ENCODE measurements at places on chromosomes 3 and 15.
A peak's percentile ranks its signal among the peaks of the same experiment; 100 is the strongest.

- peak; percentile 81 for DNase-seq
Measured at GRCh38 chr3:9897408-9898372, 5.0 kb upstream of the IL17RE start.

DNA sequence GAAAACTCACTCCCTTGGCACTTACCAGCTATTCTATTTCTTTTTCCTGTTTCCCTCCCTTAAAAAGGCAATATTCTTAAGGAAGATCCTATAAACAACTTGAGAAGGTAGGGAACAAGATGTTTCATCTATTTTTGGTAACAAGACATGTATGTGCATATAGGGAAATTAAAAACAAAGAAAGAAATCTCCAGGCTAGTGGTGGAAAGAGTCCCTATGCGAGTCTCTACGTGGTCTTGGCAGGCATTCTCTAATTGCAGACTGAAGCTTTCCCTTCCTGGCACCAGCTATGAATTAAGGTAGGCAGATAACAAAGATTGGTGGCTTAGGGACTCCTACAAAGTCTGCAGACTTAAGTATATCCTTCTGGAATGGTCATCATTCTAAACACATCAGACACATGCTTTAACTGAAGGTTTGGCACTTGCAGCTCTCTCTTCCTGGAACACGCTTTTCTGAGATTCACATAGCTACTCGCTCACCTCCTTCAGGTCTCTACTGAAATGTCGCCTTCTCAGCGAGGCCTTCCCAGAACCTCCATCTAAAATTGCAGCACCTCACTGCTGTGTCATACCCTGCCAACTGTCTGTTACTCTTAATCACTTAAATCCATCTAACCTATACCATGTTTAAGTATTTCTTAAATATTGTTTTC lies 336.0 kb downstream of the VGLL3 start:
- DNase-seq: no peak

DNA sequence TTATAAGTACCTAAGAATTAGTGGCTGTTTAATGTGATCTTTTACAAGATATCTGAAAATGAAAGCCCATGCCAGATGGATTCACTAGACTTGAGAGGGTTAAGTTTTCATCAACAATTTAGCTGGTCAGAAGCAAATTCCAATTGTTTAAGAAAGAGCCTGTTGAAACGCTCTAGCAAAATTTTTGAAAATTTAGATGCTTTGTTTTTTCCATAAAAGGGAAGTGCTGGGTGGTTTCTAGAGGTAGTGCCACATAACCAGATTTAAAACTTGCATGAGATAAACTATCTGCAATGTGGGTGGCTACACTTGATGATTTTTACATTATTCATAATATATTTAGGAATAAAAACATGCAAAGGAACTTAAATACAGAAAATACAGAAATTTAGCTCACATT lies 48.5 kb upstream of the SKIL start:
- DNase-seq: no peak

- no peak for DNase-seq
Measured at GRCh38 chr3:54034971-54035370, 87.4 kb upstream of the CACNA2D3 start.

GRCh38 chr3:102060814-102061213 lies 211.5 kb downstream of the NFKBIZ start:
- peak; percentile 64 for DNase-seq

DNA sequence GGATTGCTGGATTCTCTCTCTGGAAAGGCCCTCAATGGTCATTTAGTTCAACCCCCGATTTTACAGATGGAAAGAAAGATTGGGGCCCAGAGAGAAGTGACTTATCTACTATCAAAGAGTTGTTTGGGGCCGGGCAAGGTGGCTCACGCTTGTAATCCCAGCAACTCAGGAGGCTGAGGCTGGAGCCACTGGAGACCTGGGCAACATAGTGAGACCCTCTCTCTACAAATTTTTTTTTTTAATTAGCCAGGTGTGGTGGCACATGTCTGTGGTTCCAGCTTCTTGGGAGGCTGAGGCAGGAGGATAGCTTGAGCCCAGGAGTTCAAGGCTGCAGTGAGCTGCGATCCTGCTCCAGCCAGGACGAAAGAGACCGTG lies 5.2 kb upstream of the USP3 start:
- DNase-seq: no peak

GRCh38 chr3:111917300-111917699 lies 58.2 kb downstream of the PHLDB2 start:
- no peak for DNase-seq

- no peak for DNase-seq
Measured at GRCh38 chr3:105829229-105829628, 39.6 kb downstream of the CBLB start.

- DNase-seq: no peak
Measured at GRCh38 chr3:40930131-40930538, 269.2 kb upstream of the CTNNB1 start.

- no peak for DNase-seq
Measured at GRCh38 chr3:150449169-150449721, 41.1 kb downstream of the TSC22D2 start.

- DNase-seq: no peak
Measured at GRCh38 chr15:59301527-59301926, 71.1 kb downstream of the MYO1E start.

DNA sequence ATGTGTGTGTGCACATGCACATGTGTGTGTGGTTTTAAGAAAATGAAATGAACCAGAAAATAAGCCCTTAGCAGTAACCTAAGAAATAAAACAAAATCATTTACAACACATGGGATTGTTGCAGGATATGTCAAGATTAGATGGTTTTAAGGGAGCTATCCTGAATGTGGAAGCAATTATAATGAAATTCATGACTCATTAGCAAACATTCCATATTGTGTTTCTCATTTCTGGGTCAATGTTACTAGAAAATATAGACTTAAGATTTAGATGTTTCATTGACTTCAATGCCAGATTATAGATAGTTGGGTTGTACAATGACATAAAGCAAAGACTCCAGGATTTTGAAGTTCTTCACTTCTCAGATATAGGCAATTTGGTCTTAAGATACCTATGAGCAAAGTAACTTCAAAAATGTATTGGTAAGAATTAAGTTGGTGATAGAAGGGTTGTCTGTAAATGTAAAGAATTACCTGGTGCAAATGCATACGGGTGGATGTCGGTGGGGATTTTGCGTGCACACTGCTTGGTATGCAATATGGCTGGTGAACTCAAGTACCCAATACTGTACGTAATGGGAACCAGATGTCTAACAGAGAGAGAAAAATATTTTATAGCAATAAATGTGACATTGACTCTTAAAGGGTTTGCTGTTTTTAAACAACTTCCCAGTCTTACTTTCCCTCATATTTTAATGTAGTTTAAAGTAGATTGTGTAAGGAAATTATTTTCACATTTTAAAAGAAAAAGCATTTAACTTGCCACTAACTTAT lies 53.9 kb upstream of the NR2F2 start:
- no peak for DNase-seq

All from HuH-7 (cell line).